ENCODE measurements at places on chromosomes 1 and 21.

- DNase-seq, result no peak
These were observed 6.7 kb downstream of the TAGLN2 start for GRCh38 chr1:159918352-159919200.

DNA sequence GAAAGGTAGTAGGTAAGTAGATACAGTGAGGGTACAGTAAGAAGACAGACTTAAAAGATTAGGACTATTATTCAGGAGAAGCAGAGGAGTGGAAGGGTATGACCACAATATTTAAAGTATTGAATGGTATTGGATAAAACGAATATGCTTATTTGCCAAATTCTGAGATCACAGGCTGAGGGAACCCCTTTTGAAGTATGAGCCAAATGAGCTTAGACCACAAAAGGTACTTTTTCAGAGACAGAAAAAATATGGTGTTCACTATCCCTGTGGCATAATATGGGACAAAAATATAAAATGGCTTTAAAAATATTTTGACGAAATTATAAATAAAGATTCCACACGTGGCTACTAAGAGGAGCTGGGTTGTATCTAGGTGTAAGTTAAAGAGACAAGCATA, 880 bp upstream of the MTF2 start:
- DNase-seq, result no peak

- no peak for DNase-seq
These were observed 18.3 kb downstream of the YARS1 start for GRCh38 chr1:32798679-32799416.

DNA sequence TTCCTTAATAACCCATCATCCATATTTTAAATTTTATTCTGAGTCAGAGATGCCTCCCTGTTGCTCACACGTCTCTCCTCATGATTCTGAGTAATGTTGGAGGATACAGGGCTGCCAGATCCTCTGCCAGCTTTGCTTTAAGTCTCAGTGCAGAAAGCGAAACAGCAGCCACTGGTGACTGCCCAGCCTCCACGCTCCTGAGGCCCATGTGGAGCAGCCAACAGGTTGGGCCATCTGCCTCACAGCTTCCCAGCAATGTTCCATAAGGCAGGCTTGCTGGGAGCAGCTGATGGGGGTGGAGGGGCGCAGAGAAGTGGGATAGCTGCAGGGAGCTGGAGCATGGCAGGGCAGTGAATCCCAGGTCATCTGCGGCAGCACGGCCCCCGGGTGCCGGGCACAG, 104.2 kb downstream of the IGSF21 start:
- no peak for DNase-seq

DNA sequence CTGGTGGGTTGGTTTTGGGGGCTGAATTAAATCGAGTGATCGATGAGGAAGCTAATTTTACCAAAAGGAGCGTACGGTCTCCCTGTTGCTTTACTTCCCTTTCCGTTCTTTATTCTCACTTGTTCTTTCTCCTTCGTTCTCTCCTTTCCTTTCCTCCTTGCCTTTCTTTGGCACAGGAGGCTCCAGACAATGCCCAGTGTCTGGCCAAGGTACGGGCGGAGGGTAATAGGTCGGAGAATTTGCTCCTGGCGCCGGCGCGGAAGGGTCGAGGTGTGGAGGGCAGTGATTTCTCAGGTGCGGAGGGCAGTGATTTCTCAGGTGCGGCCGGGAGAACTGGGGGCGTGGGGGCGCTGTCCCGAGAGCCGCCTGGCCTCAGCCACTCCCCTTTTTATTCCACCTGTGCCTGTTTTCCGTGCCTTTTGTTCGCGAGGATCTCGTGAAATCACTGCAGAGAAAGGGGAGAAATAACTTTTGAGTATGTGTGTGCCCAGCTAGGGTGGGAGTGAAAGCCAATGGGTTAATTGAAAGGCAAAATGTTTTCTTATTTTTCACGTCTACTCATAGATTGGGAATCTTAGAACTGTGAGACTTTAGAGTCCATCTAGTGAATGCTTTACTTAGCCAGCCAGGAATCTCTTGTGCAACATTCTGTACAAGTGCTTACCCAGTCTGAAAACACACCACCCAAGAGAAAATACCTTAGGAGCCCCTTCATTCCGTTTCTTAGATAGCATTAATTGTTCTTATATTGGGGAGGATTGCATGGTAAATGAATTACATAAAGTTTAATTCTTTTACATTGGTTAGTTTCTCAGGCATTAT, 1.3 kb downstream of the FNBP1L start:
- no peak for DNase-seq

GRCh38 chr1:53507116-53507820, 48.1 kb downstream of the DMRTB1 start:
- no peak for DNase-seq

DNA sequence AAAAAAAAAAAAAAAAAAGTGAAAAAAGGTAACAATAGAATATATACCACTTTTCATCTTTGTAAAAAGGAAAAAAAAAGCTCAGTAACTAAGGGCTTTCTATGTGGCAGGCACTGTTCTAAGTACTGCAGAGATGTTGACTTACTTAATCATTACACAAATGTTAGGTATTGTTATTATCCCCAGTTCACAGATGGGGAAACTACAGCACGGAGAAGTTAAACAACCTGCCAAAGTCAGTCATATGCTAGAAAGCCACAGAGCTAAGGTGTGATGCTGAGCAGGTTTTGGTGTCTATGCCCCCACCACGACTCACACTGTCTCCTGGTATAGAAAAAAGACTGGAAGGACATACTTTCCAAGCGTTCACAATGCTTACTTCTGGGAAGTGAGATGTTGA, 6.6 kb upstream of the PNRC2 start:
- DNase-seq, result no peak

DNA sequence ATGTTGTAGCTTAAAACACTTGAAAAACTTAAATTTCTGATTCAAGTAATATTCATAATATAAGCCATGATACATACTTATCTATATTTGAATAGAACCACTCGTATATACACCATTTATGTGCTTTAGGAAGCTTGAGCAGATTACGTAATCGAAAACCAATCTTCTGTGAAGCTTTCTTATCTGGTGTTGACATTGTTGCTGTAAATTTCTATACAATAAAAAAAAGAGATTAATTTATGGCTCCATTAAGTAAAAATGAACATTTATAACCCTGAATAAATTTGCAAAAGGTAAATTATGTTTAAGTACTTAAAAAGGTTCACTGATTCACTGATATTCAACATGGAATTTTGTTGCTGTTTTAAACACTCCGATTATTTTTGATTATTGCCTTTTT, 21.4 kb downstream of the LIN9 start:
- no peak for DNase-seq
